D721Med (cell line): ENCODE measurements at places on chromosomes 4 and X.

GRCh38 chrX:25204182-25204581, 188.4 kb upstream of the ARX start:
- no peak for DNase-seq

DNA sequence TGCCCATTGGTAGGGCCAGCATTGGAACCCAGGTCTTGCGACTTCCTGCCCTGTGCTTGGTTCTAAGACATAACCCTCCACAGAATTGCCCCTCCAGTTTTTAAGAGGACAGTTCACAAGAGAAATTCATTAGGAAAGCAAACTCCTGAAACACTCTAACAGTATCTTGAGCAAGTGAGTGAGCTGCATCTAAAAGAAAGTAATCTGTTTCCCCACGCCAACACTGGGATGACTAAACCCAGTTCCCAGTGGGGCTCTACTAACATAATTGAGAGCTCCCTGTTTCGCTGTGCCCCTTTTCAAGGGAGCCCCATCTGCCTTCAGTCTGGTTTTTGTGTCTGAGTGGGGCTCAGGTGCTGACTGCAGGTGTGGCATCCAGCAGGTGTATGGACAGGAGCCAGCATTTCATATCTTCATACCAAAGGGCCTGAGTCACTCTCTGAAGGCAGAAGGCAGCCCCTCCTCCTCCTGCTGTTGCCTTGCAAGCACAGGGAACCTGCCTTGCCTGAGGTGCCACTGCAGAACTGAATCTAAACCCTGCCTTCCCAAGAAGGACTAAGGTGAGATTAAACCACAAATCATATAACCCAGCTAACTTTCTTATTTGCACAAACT, 8.0 kb downstream of the AMOT start:
- no peak for DNase-seq

DNA sequence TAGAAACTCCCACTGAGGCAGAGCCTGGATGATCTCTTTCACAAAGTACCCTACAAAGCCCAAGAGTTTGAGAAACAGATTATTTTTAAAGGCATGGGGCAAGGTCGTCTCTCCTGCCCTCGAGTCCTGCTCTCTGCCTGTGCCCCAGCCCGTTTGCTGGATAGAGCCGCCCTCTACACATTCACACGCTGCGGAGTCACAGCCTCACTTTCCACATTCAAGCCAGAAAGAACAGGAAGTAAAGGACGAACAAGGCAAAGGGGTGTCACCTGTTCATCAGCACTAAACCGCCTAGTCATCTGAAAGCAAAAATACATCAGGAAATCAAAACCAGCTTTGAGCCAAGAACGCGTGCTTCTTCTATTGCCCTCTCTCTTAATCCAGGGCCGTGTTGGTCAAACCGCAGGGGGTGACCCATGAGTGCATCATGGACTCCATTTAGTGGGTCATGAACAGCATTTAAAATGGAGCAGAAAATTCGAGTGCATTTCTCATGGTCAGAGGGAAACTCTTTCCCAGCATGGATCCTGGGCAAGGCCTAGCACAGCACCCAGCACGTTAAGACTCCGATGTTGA, 83.4 kb downstream of the PHKA2 start:
- no peak for DNase-seq

DNA sequence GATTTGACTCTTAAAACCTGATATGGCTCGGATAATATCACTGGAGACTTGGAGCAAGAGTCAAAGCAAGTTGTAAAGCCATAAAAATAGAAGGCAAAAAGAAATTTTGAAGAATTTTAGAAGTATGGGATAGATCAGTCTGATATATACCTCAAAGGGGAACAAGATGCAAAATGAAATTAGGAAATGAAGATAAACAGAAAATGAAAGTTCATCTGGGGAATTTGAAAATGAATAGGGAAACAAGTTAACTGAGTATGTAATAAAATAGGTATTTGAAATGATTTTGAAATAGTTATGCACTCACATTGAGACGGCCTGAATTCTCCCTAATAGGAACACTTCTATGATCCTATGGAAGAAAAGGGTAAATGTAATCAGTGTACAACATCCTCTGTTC, 5.7 kb downstream of the CYP2U1 start:
- DNase-seq = no peak

- DNase-seq = no peak
These were observed 32.9 kb downstream of the CCSER1 start for GRCh38 chr4:90160044-90160443.
